Activated CD4-positive, alpha-beta T cell treated with anti-CD3 and anti-CD28 coated beads for 36 hours (primary cell): ENCODE measurements at places on chromosomes 2 and 18.

DNA sequence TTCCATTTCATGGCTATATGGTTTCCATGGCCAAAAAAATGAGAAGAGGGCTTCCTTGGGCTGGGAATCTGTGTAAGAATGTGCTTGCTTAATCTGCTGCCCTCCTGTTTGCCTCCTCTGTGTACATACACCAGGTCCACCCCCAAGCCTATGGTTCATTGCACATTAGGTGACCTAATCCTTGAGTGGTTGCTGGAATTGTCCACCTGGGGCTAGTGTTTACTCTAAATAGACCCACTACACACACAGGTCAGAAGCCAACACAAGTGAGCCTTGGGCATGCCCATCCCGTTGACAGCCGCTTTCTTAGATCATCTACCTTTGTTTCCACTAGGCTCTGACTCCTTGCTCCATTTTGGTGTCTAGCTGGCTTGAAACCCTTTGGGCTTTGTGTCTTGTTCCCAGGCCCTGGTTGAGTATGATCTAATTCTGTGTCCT, 59.2 kb upstream of the ATL2 start:
- no peak for DNase-seq

DNA sequence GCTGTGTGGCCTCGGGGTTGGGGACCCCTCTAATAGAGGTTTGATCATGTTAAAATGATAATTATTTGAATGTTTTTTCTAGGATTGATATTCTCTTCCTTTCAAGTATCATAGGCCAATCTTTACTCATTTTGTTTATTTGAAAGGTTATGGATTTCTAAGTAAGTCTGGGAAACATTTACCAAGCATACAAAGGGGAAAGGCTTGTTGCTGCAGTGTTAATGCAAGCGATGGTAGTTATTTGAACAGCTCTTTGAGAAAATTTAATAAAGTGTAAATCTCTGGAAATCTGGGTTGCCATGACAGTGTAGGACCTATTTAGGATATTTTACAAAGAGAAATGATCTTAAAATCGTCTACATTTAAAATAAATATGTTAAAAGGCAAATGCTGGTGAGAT, 56.1 kb downstream of the SPTBN1 start:
- DNase-seq = no peak

DNA sequence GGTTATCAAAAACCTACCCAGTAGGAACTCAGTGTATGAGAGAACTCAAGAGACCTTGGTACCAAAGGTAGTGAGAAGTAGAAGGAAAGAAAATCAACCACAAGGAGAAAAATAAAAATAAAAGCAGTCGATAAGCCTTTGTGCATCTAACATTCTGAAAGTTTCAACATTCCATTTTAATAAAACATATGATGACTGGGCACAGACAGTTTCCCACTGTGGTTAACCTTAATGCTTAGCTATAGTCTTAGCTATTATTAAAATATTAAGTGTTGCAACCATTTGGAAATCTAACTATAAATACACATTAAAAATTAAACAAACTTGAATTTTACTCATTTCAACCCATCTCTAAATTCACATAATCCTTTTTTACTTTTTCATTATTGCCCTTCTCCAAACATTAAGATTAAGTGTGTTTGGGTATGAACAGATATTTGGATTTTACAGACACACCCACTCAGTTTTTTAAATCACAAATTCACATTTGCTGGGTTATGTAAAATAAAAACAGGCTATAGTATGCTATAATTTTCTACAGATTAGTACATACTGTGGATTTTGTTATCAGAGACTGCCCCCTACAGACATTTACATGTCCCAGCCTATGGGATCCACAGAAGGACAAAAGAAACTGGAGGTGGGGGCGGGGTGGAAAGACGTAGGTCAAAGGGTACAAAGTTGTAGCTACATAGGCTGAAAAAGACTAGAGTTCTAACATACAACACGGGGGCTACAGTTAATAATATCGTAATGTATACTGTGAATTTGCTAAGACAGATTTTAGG, 32.8 kb downstream of the SRBD1 start:
- DNase-seq = peak; percentile 40

DNA sequence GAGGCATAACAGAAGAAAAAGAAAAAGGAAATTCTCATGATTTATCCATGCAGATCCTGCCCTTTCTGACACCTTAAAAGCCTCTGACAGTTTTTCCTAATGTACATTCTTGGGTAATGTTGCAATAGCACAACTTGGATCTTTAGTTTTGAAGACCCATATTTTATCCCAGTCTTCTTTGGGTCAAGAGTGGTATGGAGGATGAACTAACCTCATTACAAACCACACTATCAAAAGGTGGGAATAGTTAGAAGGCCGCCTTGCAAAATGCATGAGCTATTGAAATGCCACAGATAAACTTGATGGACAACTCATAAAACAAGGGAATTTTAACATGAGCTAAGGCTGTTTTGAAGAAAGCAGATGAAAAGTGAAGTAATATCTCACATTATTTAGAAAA, 1479.8 kb upstream of the ACVR2A start:
- DNase-seq = no peak

GRCh38 chr2:215828528-215829184, 184.7 kb downstream of the MREG start:
- peak; percentile 69 for DNase-seq
